ENCODE measurements at places on chromosomes 4 and X.
A peak's percentile ranks its signal among the peaks of the same experiment; 100 is the strongest.

DNA sequence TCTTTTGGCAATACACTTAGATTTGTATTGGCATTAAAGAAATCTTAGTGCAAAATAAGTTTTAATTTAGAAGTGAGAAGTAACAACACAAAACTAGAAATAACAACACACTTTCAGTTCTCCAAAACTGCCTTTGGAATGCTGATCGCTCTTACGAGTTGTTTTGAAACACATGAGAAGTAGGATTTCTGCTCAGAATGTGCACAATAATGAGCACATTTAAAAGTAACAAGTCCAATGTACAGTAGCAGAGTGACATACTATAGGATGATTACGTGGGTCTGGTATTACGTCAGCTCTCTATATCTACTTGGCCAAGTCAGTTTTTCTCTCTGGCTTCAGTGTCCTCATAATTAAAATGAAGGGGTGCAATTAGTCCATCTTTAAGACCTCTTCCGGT is 164.8 kb downstream of the CHM start:
- DNase-seq = no peak

- no peak for DNase-seq
Observed at GRCh38 chrX:1483843-1484637, 31.3 kb upstream of the ASMTL start.

DNA sequence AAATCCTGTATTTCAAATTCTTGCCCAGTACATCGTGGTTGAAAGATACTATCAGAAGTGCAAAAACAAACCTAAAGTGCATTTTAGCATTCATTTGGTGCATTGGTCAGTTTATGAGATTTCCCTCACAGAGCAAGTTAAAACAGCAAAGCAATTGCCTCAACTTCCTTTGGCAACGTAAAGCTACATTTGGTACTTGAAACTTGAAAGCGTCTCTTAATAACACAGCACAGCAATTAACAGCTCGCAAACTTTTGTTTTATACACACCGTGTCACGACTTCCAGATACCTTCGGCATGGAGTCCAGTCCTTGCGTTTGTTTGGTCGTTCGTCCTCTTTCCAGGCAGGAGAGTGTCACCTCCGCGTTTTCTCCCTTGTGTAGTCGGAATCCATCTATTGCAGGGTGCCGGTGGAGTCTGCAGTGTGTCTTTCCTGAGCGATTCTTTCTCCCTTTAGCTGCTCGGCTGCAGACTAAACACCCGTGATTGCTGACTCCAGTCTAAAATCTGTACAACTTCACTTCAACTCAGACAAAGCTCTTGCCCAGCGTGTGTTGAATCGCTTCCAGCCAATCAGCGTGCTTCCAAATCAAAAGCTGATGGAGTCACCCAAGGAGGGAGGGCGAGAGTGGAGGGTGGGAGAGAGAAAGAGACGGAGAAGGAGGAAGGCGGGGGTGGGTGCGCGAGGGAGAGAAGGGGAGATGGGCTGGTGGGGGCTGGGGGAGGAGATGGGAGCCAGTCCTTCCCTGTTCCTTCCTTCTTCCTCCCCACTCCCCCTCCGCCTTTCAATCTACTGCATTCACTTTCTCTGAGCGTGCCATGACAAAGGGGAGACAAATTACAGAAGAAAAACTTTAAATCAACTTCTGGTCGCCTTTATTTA is at the start of gene PCDH18:
PCDH18 (minus strand) TSS at position 509 of the 883 bp plus-strand sequence; CDS start at position 103, 406 bp downstream.
- DNase-seq = no peak

DNA sequence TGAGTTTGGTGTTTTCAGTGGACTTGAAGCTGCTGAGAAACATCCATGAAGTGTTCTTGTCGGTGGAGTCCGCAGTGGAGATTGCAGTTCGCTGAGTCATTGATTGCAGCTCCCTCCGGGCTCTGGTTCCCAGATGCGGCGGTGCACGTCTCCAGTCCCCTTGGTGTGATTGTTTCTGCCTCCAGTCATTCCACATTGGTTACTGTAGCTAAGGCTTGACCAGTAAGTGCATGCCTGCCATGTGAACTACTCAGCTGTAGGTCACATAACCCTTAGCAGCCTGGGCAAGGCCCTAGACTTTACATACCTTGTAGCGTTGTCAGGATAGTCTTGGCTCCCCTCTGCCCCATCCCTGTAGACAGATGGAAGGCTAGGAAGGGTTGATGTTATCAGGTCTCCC is 53.8 kb upstream of the CLCN4 start:
- no peak for DNase-seq

- no peak for DNase-seq
Observed at GRCh38 chr4:94507281-94507680, 55.5 kb downstream of the PDLIM5 start.

DNA sequence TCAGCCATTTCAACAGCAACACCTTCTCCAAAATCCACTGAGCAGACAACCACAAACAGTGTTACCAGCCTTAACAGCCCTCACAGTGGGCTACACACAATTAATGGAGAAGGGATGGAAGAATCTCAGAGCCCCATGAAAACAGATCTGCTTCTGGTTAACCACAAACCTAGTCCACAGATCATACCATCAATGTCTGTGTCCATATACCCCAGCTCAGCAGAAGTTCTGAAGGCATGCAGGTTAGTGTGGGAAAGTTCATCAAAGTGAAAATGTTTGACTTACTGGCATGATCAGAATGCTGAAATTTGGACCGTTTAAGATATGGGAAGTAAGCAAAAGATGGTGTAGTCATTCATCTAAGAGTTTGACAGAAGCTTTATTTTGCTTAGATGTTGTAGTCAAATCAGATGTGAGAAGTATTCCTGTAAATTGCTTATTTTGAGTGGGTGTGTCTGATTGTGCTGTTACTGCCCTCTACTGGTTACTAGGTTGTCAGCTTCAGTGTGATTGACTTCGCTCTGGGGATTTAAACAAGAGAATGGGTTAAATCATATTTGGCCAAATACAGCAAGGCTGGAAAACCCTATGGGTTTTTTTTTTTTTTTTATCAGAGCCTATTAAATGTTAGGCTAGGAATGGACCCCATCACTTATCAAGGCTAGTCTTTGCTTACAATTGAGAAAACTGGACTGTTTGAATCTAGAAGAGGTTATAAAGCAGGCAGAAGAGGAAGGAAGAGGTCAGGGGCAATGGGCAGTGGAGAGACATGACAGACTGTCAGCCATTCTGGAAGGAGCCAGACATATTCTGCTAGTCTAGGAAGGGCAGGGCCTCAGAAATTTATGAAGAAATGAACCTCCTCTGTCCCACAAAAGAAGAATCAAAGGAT is 130.3 kb downstream of the DIPK2B start:
- DNase-seq = peak; percentile 75

Data from dermis blood vessel endothelial cell (primary cell).